ENCODE measurements at places on chromosomes 2 and 18.

- DNase-seq, result no peak
Observed at GRCh38 chr2:189581354-189582139, 961 bp upstream of the SLC40A1 start.

DNA sequence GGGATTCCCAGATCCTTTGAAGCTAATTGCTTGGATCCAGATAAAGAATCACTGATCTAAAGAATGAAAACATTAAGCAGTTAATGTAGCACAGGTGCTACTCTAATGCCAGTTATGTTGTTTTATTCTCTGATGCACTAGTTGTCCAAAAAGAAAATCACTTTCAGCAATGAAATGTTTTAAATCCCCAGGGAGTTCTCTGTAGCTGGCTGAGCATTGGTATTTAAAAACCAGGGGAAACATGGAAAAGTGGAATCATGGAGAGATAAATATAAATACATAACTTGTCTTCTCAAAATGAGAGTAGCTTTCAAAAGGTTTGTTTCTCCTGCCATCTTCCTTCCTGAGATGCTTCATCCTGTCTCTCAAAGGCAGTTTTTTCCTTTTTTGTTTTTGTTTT is 37.7 kb downstream of the CD302 start:
- DNase-seq, result no peak

GRCh38 chr2:135168204-135168856 is 116.2 kb downstream of the RAB3GAP1 start:
- DNase-seq, result no peak

- no peak for DNase-seq
Observed at GRCh38 chr18:48875942-48876511, 74.7 kb downstream of the SMAD7 start.

All from pulmonary artery endothelial cell (primary cell).